ENCODE measurements at places on chromosomes 12 and 14.

GRCh38 chr12:65999564-66000280 lies 130.8 kb downstream of the LLPH start:
- DNase-seq: no peak

DNA sequence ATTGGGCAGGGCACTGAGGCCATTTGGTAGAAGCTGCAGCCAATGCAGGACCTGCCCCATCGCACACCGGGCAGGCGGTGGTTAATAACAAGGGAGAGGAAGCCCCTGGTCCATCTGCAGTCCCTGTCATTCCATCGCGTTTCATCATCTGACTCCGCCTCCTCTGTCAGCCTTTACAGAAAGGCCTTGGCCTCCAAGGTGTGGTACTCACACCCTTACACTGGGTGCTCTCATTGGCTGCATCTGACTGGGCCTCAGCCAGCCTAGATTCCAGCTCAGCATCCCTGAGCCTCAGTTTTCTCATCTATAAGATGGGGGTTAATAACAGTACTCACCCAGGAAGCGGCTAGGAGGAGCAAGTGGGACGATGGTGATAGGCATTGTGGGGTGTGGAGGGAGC lies 14.7 kb upstream of the HHIPL1 start:
- no peak for DNase-seq

DNA sequence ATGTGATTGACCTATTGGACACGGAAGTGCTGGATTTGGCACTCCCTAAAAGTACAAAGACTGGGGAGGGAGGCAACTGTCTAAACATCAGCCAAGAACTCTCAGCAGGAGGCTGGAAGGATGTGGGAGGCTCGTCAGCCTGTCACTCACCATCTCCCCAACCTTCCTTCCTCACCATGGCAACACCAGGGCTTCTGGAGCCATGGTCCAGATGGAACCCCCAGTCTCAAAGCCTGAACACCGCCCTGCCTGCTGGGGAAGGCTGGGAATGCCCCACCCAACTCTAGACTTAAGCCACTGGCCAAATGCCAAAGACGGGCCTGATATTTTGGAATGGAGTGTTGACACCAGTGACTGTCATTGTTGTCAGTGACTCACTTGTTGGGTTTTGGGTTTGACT lies 55.3 kb downstream of the GALNT16 start:
- DNase-seq: no peak

DNA sequence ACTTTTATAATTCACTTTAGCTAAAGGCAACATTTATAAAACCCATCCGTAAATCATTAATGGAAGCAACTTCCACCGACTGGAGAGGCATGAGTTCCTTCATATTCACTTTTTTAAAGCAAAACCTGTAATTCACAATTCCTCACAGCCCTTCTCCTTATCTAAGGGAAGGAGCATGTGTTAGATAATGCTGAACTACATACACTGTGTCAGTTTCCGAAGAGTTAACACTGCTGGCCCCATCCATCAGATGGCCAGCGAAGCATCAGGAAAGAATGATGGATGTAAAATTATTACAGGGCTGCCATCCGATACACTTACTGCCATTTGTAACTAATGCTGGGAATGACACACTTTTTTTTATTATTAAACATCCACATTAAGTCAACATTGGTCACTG lies 392.8 kb downstream of the SOX5 start:
- DNase-seq: no peak

DNA sequence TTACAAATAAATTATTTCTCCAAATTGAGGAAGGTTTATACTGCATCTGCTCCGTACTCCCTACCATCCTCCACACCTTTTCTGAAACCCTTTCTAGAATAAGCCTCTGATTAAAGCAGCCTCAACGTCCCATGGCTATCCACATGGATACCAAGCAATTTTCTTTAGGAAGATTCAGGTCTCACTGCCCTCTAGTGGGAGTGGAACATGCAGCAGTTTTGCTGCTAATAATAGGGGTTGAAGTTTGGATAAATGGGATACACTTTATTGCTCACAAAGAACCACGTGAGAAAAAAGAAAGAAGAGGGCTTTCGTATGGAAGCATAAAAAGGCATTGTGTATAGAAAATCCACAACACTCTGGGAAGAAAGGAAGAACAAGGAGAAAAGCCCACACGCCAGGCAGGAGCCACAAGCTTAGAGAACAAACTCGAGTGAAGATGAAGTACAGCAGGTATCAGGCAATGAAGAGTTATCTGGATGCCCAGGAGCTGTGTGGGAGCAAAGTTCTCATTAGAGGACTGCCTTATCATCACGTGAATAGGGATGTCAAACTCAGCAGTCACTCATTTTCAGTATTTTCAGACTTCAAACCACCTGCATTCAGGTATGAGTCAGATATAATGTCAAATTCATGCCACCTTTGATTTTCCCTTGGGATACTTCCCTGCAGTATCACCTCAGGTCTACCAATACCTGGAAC lies 45.8 kb downstream of the CCER1 start:
- DNase-seq: peak; percentile 84

- no peak for DNase-seq
Observed at GRCh38 chr12:977156-977555, 13.9 kb upstream of the ERC1 start.

GRCh38 chr12:39780913-39781446 lies 161.4 kb upstream of the ABCD2 start:
- no peak for DNase-seq
